ENCODE measurements at places on chromosomes 7 and 10.

DNA sequence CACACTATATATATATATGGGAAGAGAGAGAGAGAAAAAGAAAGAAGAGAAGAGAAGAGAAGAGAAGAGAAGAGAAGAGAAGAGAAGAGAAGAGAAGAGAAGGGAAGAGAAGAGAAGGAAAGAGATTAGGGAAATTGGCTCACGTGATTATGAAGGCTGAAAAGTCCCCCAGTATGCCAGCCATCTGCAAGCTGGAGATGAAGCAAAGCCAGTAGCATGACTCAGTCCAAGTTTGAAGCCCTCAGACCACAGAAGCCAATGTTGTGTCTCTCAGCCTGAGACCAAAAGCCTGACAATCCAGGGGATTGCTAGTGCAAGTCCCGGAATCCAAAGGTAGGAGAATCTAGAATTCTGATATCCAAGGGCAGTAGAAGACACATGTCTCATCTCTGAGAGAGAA lies 206.3 kb upstream of the PRSS1 start:
- no peak for DNase-seq

GRCh38 chr10:117271427-117271826 lies 30.5 kb downstream of the SLC18A2 start:
- DNase-seq = no peak

- DNase-seq = no peak
These were observed 29.3 kb upstream of the KMT2E start for GRCh38 chr7:104984585-104985258.

- no peak for DNase-seq
These were observed 37.7 kb upstream of the SMARCD3 start for GRCh38 chr7:151286148-151286547.

DNA sequence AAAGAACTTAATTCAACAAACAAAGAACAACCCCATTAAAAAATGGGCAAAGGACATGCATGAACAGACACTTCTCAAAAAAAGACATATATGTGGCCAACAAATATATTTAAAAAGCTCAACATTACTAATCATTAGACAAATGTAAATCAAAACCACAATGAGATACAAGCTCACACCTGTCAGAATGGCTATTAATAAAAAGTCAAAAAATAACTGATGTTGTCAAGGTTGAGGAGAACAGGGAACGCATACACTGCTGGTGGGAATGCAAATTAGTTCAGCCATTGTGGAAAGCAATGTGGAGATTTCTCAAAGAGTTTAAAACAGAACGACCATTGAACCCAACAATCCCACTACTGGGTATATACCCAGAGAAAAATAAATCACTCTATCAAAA lies 19.1 kb downstream of the ZFAND4 start:
- no peak for DNase-seq

- DNase-seq = no peak
These were observed 869 bp upstream of the TBX20 start for GRCh38 chr7:35254496-35255442.

DNA sequence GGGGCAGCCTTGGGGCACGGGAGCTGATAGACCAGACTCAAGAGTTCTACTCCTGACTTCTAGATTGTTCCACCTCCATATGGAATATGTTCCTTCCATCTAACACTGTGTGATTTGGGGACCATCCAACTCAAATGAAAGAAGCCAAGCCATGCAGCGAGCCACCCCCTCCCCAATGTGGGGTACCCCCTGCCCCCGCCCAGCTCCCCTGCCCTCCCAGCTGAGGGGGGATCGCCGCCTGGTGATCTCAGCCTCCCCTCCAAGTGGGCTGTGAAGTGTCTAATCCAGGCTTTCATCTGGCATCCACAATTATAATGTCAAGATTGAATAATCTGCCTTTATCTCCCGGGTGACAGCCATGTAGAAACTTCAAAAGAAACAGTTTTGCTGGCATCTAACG lies 246.1 kb downstream of the RPS24 start:
- DNase-seq = no peak

- no peak for DNase-seq
These were observed 696.8 kb upstream of the MBL2 start for GRCh38 chr10:53469383-53469782.

DNA sequence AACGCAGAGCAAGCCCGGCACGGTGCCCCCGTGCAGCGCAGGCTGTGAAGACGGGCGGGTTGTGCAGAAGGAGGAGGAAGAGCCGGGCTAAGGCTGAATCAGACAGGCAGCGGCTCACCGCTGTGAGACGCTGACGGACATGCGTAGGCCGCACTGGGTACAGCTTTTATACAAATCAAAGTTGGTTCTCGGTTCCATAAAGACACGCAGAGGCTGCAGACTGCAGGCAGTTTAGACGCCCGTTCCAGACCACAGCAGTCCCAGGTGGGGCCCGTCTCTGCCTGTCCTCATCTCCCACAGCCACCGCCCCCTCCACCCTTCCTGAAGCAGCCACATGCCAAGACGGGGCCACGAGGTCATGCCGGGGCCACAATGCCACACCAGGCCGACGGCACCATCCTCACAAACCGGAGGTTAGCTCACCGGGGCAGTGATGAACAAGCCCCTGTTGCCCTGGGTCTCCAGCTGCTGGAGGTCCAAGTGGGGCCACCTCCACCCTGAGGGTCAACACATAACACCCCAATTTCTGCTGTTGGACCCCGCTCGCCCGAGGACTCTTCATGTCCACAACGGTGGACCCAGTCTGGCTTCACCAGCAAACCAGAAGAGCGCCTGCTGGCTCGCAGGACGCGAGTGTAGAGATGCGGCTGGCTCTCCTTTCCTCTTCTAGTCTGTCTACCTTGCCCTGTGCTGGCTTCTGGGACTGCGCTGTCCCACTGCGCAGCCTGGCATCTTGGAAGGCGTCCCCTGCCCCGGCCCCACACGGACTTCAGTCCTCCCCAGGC lies 227.2 kb downstream of the ELFN1 start:
- no peak for DNase-seq

- peak; percentile 70 for DNase-seq
These were observed 14.0 kb downstream of the DNAJB12 start for GRCh38 chr10:72340510-72341261.

DNA sequence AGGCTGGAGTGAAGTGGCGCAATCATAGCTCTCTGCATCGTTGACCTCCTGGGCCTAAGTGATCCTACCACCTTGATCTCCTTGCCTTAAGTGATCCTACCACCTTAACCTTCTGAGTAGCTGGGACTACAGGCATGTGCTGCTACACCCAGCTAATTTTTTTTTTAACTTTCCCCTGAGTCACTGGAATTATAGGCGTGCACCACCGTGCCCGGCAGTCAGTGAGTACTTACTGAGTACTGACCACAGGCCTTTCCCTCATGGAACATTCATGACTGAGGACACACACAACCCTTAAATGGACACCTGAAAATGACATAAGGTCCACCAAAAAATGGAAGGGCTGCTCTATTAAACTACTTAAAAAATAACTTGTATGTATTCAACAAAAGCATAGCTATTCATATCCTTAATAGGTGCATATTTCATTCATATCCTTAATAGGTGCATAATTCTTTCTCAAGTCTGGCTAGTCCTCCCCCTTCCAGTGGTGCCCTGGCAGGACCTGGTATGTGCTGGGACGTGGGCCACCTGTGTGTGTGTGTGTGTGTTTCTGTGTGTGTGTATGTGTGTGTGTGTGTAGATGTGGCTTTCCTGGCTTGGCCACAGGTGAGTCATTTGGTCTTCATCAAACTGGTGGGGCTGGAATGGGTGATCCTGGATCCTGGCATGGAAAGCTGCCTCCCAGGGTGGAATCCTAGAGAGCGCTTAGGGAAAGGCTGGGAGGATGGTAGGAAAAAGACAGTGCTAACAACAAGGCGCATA lies 3.5 kb downstream of the FAM180A start:
- no peak for DNase-seq

DNA sequence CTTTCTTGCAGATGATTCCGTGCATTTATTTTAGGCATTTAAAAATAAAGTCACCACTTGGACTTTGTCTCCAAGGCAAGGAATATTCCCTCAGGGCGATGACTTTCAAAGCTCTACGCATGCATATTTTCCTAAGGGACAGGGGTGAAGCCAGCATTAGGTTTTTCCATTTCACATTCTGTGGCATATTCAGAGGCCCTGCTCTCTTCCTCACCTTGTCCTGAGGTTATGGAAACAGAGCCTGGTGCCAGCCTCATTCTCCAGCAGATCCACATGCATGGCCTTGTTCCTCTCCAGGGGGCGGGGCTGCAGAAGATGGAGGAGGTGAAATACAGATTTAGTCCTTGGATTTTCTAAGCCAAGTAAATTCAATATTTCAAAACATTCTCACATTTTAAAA lies 11.6 kb upstream of the LYZL1 start:
- no peak for DNase-seq

DNA sequence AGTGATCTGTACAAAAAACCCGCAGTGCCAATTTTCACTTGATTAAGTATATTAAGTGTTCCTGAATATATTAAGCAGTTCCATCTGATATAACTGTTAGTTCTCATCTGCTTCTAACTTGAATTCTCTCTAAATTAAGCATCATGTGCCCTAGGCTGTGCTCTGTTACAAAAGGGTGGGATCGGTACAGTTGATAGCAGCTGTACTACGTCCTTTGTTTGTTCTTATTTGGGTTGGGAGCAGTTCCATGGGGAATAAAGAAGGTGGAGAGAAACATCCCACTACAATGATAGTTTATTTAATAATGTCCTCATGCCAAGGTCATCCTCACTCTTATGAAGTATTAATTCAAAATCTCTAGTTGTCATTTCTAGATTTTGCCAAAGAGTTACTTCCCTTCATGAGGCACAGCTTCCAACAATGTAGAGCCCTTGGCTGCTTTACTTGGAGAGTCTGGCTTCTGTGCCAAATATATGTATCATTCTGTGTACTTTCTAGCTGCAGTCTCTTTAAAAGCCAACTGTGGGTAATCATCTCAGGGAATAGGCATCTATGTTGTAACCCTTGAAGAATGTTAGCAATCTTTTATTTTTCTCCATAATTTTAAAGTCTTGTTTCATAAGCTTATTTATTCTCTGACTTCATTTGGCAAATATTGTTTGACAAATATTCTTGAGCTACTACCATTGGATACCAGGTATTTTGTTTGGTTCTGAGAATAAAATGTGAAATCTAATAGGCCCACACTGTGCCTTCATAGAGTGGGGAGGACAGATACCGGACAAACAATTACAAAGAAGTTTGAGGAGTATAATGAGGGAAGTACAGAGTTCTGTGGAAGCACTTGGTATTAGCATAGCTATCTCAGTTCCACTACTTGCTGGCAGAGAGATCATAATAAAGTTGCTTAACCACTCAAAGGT lies 22.4 kb upstream of the AHR start:
- no peak for DNase-seq

DNA sequence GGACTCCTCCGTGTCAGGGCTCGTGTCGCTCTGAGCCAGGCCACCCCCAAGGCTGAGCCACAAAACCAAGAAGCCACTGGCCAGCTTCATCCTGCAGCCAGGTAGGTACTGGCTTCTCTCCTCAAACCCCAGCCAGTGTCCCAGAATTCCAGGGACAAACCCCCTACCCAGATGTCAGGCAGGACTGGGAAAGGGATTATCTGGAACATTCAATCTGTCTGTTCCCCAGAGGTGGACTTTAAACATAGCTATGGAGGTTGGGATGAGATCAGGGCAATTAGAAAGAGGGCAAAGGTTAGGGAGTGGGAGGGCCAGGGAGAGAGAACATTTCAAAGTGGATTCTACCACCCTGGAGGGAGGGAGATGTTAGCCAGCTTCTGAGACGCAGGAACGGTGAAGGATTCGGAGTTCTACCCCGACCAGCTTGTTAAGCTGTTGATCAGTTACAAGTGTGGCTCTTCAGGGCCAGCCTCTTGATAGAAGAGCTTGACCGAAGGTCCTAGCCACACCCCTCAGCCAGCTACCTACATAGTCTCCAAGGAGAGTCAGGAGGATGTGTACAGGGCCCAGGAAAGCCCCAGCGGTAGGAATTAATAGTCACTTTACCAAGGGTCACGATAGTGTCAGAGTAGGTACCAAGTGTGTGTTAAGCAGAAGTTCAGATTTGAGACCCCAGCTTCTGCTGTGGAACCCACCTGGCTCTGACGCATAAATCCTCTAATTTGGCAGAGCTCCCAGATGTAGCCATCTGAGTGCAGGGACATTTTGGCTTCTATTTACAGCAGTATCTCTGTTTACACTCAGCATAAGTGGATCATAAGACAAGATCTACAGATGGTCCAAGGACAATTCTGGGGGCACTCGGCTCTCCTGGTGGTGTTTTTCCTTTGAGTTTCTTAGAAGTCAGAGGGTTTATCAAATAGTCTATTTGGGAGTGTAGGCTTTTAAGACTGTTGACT lies at the start of gene PLA2G12B:
Gene PLA2G12B, minus strand, starts transcription at position 211 of the 959 bp plus-strand sequence. Its CDS starts 121 bp downstream, at position 90.
- DNase-seq = no peak

GRCh38 chr7:28329661-28330363 lies 82.5 kb upstream of the CREB5 start:
- peak; percentile 26 for DNase-seq
